T-helper 17 cell (primary cell): ENCODE measurements at places on chromosomes 3 and 15.

- peaks cover 12% of the 10 kb centered on the region for H3K36me3 ChIP-seq
- no peak overlapping the region for H3K4me3 ChIP-seq
- no peak overlapping the region for H3K27ac ChIP-seq
- H3K27me3 ChIP-seq: peaks cover 93% of the 10 kb centered on the region
- no peak for DNase-seq
Measured at GRCh38 chr15:81098349-81098748, 35.7 kb upstream of the CFAP161 start.

DNA sequence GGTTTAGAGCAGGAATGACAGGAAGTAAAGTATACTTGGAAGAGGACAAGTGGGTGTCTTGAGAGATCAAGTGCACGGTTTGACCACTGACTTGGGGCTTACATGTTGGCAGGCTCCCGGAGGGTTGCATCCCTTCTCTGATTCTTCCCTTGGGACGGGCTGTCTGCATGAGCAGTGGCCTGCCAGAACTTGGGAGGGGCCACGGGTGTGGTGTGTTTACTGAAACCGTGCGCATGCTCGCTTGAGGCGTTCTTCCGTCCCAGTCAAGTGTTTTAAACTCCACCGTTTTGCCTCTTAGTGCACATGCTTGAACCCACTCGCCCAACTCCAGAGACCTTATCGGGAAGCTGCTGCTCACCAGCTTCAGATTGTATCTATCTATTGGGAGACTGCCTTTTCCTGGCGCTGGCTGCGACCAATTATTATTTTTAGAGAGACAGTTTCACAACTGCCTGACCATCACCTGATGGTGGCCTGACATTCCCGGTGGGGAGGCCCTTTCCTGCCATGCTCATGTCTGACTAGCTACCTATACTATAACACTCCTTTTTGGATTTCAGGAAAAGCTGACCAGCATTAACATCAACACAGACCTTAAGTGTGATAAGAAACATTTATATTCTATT is 14.9 kb upstream of the C3orf22 start:
- H3K36me3 ChIP-seq: no peaks in the 10 kb centered on the region
- no peaks in the 10 kb centered on the region for H3K4me1 ChIP-seq
- DNase-seq: no peak

DNA sequence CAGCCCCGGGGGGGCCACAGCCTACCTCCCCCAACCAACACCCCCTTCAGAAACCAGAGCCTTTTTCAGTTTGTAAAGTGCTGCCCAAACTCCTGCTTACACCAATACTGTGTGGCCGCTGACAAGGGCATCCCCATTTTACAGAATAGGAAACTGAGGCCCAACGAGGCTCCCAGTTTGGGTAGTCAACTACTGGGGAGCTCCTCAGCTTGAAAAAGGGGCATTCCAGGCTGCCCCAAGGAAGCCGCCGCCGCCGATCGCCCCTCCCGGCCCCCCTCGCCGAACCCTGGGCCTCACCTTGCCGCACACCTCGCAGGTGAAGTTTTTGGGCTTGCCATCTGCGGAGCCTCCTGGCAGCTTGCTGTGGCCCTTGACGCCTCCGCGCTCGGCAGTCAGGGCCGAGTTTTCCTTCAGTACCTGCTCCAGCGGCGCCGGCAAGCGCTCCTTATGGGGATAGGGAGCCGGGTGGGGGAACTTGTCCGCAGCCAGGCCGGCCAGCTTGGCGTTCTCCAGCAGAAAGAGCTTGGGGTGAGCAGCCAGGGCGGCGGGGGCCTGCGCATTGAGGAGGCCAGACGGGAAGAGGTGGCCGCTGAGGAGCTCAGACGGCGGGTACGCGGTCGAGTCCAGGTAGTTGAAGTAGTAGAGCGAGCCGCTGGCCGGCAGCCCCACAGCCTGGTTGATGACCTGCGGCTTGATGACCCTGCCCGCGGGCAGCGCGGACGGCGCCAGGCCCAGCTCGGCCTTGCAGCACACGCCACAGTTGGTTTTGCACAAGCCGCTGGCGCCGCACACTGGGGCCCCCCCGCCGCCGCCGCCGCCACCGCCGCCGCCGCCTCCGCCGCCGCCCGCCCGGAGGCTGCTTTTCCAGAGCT is 1.4 kb downstream of the FEZF2 start:
- no peak for DNase-seq
- H3K4me1 ChIP-seq: no peaks in the 10 kb centered on the region
- no peaks in the 10 kb centered on the region for H3K36me3 ChIP-seq

DNA sequence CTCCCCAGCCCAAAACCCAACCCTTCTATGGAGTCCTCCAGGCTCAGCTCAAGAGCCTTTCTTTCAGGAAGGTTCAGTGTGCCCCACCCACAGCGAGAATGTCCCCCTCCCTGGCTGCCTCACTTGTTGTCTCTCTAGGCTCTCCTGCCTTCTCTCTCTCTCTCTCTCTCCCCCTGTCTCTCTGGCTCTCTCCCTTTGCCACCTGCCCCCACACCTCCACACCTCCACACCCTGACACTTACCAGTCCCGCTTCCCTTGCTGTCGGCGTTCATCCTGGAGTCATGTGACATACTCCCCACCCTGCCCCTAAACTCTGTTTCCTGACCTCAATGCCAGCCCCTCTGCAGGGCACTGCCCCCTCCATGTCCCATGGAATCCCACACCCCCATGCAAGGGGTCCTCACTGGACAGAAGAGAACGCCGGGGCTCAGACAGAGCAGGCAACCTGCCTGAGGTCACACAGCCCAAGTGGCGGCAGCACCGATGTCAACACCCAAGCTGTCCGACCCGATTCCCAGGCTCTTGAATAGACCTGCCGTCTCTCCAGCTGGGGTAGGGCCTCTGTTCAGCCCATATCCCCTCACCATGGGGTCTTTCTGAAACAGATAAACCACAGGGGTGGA is 28.5 kb upstream of the SLC6A6 start:
- H3K27me3 ChIP-seq: peaks cover 6% of the 10 kb centered on the region
- DNase-seq: no peak
- H3K4me3 ChIP-seq: no peak overlapping the region

DNA sequence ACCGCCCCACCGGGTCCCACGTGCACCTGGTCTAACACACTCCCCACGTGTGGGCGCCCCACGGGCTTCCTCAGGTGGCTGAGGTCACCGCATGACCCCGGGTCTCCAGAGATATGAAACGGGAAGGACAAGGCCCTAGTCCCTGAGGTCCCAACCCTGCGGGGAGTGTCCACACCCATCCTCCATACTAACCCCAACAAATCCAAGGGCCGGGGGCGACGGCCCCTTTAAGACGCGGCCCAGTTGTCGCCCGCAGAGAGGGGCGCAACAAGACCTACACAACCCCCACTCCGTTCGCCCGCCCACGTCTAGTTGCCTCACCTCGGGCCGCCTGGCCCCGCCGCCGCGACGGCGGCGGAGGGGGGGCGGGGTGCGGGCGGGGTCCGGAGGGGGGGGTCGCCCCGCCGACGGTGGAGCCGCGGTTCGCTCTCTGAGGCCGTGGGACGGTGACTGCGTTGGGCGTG is 396 bp downstream of the INO80 start:
- H3K27ac ChIP-seq: peak overlapping the region; percentile 98
- peak overlapping the region; percentile 94 for H3K4me3 ChIP-seq
- peaks cover 12% of the 10 kb centered on the region for H3K4me1 ChIP-seq

DNA sequence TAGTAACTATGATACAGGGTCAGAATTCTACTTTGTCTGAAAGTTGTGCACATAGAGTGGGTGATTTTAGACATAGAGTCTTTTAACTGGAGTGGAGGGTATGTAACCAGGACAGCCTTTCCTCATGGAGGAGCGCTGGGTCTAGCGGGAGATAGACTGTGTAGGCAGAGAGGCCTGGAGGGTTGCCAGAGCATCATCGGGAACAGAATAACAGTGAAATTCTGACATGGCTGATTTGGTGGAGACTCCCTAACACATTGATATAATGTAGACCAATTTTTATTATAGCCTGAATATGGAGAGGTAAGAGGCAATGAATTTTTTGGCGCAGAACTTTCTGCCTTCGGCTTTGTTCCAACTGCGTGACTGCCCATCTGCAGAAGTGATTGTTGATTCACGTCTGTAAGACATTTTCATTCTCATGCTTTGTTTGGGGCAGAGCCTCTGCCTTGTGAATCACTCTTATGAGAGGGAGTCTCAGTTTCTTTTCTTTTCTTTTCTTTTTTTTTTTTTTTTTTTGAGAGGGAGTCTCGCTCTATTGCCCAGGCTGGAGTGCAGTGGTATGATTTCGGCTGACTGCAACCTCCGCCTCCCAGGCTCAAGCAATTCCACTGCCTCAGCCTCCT is 16.0 kb downstream of the LPP start:
- H3K27me3 ChIP-seq: no peaks in the 10 kb centered on the region
- no peak for DNase-seq
- H3K4me3 ChIP-seq: peak overlapping the region; percentile 66
- H3K27ac ChIP-seq: peak overlapping the region; percentile 94
- no peaks in the 10 kb centered on the region for H3K36me3 ChIP-seq

DNA sequence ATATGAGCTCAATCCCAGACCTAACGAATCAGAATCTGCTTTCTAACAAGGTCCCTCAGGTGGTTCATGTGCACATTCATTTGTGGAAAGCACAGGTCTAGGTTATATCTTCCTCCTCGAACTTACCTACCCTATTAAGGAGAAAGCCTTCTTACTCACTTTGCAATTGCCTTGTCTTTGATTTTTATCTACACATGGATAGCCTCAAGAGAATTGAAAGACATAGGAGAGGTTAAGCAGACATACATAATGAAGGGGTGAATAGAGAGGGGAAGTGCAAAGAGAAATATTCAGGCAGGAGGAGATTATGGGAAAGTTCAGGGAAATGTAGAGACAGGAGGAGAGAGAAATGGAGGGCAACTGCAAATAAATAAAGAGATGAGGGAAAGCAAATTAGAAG is 422.9 kb upstream of the ADAMTS9 start:
- no peak overlapping the region for H3K4me3 ChIP-seq
- no peaks in the 10 kb centered on the region for H3K4me1 ChIP-seq
- H3K36me3 ChIP-seq: no peaks in the 10 kb centered on the region
- H3K27ac ChIP-seq: no peak overlapping the region
- H3K27me3 ChIP-seq: no peaks in the 10 kb centered on the region
- no peak for DNase-seq
